AG09319 (cell line): ENCODE measurements at places on chromosomes 5 and 9.
A peak's percentile ranks its signal among the peaks of the same experiment; 100 is the strongest.

- DNase-seq: no peak
Observed at GRCh38 chr5:136750224-136750862, 385.0 kb upstream of the TRPC7 start.

DNA sequence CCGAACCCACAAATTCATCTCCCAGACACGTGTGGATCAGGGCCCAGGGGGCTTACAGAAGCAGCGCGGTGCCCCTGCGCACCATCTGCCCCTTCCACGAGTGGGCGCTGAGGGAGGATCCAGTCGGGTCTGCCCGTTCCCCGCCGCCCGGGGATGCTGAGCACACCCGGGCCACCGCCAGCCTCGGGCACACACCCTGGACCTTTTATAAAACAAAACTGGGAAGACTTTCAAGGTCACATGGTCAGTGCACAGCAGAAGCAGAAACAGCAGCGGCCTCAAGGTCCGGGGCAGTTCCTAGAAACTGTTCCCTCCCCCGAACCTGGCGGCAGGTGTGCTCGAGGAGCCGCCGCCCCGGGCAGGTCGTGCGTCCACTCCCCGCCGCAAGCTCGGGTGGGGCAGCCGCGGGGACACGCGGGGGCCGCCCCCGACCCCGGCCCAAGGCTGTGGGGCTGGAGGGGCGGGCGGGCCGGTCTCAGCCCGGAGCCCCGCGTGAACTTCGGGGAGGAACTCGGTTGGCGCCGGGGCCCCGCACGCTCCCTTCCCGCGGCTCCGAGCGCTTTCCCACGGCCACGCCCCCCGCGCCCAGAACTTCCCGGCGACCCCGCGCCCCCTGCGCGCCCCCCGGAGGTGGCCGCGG, 633 bp upstream of the PPP1R26 start:
- no peak for DNase-seq

- no peak for DNase-seq
Observed at GRCh38 chr9:14148501-14149103, 165.3 kb downstream of the NFIB start.

- DNase-seq: no peak
Observed at GRCh38 chr5:80959768-80960442, at the start of gene RASGRF2. Gene RASGRF2 (plus strand): TSS chr5:80960363. CDS start chr5:80960739, 376 bp downstream.

DNA sequence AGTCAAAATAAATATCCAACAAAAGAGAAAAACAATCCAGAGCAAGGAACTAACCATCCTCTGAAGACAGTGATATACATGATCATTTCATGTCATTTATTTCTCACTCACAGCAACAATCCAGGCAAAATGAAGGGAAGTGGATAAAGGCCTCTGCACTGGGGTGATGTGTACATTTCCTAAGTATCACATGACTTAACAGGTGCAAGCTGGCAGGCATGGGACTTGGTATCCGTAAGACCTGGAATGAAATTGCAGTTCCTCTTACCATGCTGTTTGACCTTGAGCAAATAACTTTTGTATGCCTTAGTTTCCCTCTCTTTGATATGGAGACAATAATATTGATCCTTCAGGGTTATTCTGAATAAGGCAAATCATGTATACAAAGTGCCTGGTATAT, 77.6 kb downstream of the PRLR start:
- no peak for DNase-seq

GRCh38 chr5:139655727-139656271, 7.7 kb downstream of the CXXC5 start:
- no peak for DNase-seq

DNA sequence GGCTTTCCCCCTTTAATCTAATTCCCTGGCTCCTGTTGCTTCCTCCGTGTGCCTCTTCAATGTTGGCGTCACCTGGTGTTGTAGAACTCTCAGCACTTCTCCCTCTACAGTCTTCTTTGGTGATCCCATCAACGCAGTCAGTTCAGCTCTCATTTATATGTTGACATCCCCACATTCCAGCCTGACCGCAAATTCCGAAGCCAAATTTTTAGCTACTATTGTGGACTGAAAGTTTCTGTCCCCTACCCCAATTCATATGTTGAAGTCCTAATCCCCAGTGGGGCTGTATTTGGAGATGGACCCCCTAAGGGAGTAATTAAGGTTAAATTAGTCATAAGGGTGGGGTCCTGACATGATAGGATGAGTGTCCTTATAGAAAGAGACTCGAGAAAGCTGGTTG, 210.6 kb upstream of the ADAMTSL1 start:
- DNase-seq: no peak

GRCh38 chr9:91180240-91180929, 181.3 kb downstream of the AUH start:
- no peak for DNase-seq

DNA sequence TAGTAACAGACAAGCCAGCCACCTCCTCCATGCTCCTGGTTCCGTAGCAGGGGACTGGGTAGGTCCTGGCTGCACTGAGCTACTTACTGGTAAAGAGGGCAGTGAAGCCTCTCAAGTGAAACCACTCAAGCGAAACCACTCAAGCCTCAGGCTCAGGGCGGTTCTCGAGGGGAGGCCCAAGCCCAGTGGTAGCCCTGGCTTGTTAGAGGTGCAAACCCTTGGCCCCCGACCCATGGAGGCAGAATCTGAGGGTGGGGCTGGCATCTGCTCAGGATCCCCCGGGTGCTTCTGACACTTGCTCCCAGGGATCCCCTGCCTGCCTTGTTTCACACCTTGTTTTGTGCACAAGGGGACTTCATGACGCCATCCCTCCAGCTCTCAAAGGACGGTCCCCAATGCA, 76.5 kb upstream of the OLFM1 start:
- no peak for DNase-seq

- DNase-seq: no peak
Observed at GRCh38 chr5:1443171-1443570, 2.1 kb downstream of the SLC6A3 start.

DNA sequence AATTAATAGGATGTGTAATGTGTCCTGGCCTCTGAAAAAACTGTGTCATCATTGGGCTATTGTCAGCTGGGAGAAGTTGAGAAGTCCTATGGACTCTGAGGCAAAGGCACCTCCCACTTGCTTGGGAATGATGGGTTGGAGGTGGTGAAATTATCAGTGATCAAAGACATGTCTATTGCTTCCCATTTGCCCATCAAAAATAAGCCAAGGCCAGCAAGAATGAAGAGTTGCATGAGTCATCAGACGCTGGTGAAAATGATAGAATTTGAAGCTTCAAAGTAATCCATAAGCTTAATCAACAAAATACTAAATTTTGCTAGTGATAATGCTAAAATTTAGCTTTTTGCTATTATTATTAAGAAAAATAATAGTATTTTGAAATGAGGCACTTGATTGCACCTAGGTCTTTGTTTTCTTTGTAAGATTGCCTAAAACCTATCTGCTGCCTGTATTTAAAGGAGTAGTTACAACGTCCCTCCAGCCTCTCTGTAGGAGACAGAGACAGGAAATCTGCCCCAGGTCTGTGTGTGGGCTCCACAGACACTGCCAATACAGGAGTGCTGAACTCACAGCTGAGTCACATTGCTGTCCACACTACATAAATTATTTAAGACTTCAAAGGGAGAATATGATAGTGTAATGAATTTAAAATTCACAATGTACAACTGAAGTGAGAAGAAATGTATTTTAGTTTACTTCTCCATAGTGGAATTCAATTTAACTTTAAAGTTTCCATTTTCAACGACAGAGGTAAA, 48.4 kb upstream of the APC start:
- no peak for DNase-seq

- DNase-seq: no peak
Observed at GRCh38 chr5:67085616-67086015, 111.0 kb downstream of the CD180 start.

DNA sequence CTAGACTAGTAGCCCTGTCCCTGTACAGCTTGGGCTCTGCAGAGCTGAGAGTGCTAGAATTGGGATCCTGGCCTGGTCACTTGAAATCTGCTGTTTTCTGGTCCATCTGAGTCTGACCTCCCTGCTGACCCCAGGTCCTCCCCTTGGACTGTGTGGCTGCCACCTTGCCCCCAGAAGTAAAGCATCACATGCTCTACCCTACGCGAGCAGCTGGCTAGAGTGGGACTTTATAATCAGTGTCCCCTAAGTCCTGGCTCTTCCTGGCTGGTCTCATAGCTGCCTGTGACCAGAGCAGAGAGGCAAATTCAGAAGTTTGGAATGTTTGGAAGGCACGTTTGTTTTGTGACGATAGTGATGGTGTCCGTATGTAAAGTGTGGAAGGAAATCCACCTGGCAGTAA, 81.0 kb downstream of the ARHGEF28 start:
- no peak for DNase-seq

GRCh38 chr9:127570533-127571111, 41.5 kb upstream of the STXBP1 start:
- no peak for DNase-seq

DNA sequence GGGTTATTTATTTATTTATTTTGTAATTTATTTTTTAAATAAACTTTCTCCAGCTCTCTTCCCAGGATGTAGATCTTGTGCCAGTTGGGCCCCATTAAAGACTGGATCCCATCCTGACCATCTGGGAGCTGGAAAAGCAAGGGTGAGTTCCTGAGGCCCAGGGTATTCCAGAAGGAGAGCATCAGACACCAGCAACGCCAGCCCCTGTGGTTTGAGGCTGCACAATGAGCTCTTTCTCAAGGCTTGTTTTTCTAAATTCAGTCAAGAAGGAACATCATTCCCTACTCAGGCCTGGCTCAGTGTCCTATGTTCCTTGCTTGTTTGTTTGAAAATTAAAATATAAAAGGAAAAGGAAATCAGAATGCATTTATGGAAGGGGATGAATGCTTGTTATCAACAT, 313.3 kb downstream of the EBF1 start:
- DNase-seq: no peak

DNA sequence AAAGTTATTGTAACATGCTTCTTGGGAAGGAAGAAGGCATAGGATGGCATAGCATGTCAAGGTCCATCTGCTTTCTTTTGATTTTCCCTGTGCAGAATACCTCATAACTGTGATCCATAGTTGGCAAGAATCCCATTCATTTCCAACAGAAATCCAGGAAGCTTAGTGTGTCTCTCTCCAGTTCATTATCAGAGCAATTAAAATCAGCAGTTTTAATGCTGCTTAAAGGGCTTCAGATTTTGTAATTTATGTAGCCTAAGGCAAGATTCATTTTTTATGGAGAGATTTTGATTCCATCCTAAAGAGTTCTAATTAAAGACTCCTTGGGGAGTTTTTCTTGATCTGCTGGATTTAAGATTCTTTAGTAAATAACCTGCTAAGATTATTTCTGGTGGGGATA, 560.1 kb downstream of the PDE4D start:
- no peak for DNase-seq

DNA sequence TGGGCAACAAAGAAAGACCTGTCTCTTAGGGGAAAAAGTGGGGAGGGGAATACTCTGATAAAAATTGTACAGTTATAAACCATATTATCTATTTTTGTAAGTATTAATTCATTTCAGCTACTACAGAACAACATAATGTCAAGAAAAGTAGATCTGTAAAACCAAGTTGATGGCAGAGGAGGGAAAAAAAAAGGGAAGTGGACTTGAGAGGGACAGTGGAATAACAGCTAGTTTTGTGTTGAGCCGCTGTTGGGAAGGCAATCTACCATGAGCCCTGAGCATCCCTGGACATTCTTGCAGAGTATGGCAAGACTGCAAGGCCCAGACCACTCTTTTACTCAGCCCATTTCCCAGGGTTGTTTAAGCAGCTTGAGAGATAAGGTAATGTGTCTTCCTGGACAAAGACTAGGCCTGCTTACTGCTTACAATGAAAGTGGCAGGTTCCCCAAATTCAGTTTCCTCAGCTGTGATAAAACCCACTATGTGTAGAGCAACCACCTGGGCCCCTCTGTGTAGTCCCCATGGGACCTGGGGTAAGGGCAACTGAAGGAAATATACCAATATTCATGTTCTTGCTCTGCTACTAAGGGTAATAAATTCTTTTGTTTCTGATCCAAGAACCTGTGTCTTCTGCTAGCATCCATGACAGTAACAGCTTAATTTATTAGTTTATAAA, 25.0 kb downstream of the CEP120 start:
- no peak for DNase-seq

GRCh38 chr5:142617416-142618129, 68.3 kb downstream of the FGF1 start:
- no peak for DNase-seq

- no peak for DNase-seq
Observed at GRCh38 chr5:94422812-94423211, 195.6 kb downstream of the KIAA0825 start.

- no peak for DNase-seq
Observed at GRCh38 chr9:132768932-132769905, 99.0 kb downstream of the GTF3C4 start.

- no peak for DNase-seq
Observed at GRCh38 chr5:164358531-164359259, 853.3 kb downstream of the MAT2B start.

DNA sequence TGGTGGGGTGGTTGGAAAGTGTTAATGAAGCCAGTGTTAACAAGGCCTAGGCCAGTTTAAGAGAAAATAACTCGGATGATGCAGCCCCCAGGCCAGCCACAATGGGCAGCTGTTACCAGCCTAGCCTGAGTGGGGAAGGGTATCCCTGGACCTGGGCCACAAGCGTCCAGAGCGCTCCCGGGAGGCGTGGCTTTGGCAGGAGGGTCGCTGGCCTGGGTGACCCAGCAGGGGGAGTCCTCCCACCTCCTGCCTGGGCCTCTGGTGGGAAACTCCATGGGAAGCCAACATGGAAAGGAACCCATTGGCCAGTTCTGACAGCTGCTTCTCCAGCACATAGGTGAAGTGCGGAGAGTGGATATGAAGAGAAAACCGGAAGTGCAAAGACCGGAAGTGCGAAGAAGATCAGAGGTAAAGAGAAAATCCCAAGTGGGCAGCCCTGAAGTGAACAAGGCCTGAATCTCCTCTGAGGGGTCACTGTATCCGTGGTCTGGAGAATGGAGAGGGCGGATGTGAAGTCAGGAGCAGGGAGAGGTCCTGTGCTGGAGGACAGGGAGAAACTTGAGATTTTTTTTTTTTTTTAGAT, 79.0 kb downstream of the ADCY2 start:
- DNase-seq: no peak

GRCh38 chr5:72369301-72369700, 49.1 kb downstream of the PTCD2 start:
- no peak for DNase-seq

GRCh38 chr5:145718956-145719355, 116.2 kb downstream of the PRELID2 start:
- peak; percentile 15 for DNase-seq

GRCh38 chr9:127572961-127573721, 38.9 kb upstream of the STXBP1 start:
- no peak for DNase-seq

GRCh38 chr5:149561848-149562247, 10.6 kb upstream of the CSNK1A1 start:
- peak; percentile 83 for DNase-seq

GRCh38 chr9:38229104-38229500, 160.1 kb upstream of the SHB start:
- no peak for DNase-seq

GRCh38 chr9:24011009-24011717, 185.1 kb upstream of the ELAVL2 start:
- DNase-seq: no peak

DNA sequence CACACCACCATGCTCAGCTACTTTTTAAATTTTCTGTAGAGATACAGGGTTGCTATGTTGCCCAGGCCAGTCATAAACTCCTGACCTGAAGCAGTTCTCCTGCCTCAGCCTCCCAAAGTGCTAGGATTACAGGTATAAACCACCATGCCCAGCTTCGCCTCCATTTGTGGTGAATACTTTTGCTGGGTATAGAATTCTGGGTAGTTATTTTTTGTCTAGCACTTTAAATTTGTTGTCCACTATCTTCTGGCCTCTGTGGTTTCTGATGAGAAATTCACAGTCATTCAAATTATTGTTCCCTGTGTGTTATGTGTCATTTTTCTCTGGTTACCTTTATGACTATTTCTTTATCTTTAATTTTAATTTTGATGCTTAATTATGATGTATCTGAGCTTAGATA, 57.7 kb upstream of the EXOC3 start:
- no peak for DNase-seq
